ENCODE measurements at places on chromosomes 16 and 17. TPM values are rescaled to one million over a fixed set of nuclear protein-coding genes. Genes with fewer than 3 reads are reported as not detected.

EPX gene
- total RNA-seq: not detected

MPDU1 gene
- 161 TPM for total RNA-seq

PPY gene
- total RNA-seq: not detected

TBC1D26 gene
- not detected for total RNA-seq

RTN4RL1 gene
- total RNA-seq: not detected

TBC1D3C gene
- not detected for total RNA-seq

P4HB gene
- 1,165 TPM for total RNA-seq

RAMP2 gene
- 5.3 TPM for total RNA-seq

TEKT1 gene
- not detected for total RNA-seq

OGFOD3 gene
- total RNA-seq: 29.8 TPM

- DNase-seq: no peak
Observed at GRCh38 chr16:26963109-26963508, 103.6 kb upstream of the C16orf82 start.

DNA sequence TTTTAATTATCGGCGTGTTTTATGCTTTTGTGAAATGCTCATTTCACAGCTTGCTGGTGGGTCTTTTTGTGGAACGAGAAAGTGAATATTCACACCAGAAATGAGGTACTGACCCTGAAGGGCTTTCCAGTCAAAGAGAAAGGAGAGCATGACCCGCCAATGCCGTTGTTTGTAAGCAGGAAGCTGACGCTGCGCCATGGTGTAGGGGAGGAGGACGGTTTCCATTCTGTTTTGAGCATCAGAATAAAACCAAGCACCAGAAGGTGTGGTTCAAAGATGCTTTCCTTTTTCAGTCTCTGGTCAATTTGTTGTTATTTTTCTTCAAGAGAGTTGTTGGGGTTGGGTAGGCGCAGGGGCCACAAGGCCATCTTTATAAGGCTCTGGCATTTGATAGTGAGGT is 669.3 kb downstream of the WWOX start:
- DNase-seq: no peak

- no peak for DNase-seq
Observed at GRCh38 chr16:28846933-28847273, 755 bp upstream of the TUFM start.

- DNase-seq: no peak
Observed at GRCh38 chr16:14667347-14668266, 26.5 kb downstream of the PLA2G10 start.

- DNase-seq: no peak
Observed at GRCh38 chr17:71461498-71462169, 659.2 kb upstream of the SOX9 start.

DNA sequence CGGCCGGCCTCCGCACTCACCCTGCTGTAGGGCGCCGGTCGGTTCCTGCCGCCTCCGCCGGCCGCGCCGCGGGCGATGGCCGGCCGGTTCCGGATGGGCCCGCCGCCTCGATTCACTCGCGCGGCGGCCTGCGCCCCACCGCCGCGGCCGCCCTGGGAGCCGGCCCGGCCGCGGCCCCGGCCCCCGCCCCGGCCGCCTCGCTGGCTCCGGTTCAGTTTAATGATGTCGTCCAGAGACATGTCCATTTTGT is 158 bp downstream of the ALYREF start:
- no peak for DNase-seq

GRCh38 chr16:86128246-86128645 is 229.3 kb downstream of the IRF8 start:
- DNase-seq: no peak

DNA sequence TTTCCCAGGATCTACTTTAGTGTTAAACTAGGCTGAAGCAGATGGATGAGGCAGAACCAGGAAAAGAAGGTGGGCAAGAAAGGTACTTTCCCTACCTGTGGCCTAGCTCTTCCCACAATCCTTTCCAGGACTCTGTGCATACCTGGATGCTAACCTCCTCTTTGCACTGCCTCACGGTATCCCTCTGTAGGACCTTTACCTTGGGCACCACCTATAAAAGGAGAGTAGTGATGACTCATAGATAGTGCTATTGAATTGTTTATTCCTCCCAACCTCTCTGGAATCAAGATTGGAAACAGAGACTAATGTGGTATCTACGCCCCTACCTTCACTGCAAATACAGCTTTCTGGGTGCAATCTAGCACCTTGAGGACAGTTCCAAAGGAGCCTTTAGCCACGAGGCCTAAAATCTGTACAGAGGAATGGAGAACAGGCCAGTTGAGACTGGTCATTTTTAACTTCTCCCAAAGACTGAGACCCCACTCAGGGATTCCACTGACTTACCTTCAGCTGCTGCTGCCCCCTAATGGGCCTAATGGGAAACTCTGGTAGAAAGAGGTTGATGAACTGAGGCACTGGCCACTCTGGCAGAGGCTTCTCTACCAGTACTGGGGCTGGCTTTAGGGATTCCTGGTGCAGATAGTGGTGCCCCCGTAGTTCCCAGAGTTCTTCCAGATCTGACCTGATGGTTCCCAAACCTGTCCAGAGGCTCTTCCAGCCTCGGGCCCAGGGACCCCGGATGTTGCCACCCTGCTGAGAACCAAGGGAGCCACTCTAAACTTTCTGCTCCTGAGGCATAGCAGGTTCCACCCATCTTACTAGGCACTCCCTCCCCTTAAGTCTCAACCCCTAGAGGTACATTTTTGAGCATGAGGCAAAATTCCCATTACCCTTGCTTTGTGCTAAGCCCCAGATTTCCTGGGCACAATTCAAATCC is 781 bp downstream of the RSKR start:
- no peak for DNase-seq

- DNase-seq: no peak
Observed at GRCh38 chr16:11296706-11297491, 15.8 kb upstream of the PRM1 start.

GRCh38 chr16:11501632-11502031 is 85.1 kb downstream of the LITAF start:
- no peak for DNase-seq

- DNase-seq: no peak
Observed at GRCh38 chr17:59725691-59726090, 18.2 kb downstream of the VMP1 start.

GRCh38 chr16:59478838-59479237 is 744.7 kb upstream of the GOT2 start:
- DNase-seq: no peak

GRCh38 chr17:16495561-16495960 is 3.6 kb upstream of the LRRC75A start:
- no peak for DNase-seq

DNA sequence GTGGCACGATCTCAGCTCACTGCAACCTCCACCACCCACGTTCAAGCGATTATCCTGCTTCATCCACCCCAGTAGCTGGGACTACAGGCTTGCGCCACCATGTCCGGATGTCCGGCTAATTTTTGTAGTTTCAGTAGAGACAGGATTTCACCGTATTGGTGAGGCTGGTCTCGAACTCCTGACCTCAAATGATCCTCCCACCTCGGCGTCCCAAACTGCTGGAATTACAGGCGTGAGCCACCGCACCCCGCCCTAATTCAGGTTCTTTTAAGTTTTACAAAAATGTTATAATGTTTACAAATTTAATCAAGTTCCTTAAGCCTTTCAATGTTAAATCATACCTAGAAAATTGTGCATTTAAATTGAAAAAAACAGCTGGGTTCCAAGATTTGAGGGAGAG is 13.3 kb upstream of the GJD3 start:
- DNase-seq: no peak

All from kidney epithelial cell (primary cell).